ENCODE measurements at places on chromosomes 13 and 19.

GRCh38 chr13:59301174-59301567, 862.6 kb downstream of the DIAPH3 start:
- no peak for DNase-seq

DNA sequence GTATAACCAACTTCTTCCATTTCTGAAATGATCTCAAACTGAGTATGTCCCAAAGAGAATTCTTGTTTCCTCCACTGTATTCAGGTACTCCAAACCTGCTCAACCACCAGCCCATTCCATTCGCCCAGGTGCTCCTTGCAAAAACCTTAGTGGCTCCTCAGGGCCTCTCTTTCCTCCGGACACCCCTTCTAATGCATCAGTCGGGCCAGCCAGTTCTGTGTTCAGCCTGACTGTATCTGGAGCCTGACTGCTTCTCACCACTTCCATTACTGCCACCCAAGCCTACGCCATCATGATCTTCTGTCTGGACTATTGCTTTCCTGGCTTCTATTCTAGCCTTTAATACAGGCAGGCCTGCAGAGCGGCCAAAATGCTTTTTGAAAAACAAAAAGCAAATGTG, 1.5 kb downstream of the PHF11 start:
- DNase-seq: no peak

- no peak for DNase-seq
These were observed 24.6 kb upstream of the F7 start for GRCh38 chr13:113080901-113081521.

- no peak for DNase-seq
These were observed 35.8 kb upstream of the GRTP1 start for GRCh38 chr13:113399755-113400149.

GRCh38 chr13:99071666-99072065, 93.8 kb upstream of the DOCK9 start:
- DNase-seq: no peak

DNA sequence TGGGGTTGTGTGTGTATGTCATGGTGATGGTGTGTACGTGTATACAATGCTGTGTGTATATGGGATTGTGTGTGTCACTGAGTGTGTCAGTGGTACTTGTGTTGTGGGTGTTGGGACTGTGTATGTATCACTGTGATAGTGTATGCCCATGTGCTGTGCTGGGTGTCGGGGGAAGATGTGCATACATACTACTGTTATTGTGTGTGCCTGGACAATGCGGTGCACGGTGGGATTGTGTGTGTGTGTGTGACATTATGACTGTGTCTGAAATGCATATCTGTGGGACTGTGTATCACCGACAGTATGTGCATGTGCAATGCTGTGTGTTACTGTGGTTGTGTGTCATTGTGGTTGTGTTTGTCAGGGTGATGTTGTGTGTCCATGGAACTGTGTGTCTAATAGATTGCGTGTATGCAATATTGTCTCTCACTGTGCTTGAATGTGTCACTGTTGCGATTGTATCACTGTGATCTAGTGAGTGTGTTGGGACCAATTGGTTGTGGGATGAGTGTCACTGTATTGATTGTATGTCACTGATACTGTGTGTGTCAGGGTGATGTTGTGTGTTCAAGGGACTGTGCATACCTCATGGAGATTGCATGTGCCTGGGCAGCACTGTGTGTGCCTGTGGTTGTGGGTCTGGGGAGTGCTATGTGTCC, 11.0 kb upstream of the BBC3 start:
- DNase-seq: no peak

DNA sequence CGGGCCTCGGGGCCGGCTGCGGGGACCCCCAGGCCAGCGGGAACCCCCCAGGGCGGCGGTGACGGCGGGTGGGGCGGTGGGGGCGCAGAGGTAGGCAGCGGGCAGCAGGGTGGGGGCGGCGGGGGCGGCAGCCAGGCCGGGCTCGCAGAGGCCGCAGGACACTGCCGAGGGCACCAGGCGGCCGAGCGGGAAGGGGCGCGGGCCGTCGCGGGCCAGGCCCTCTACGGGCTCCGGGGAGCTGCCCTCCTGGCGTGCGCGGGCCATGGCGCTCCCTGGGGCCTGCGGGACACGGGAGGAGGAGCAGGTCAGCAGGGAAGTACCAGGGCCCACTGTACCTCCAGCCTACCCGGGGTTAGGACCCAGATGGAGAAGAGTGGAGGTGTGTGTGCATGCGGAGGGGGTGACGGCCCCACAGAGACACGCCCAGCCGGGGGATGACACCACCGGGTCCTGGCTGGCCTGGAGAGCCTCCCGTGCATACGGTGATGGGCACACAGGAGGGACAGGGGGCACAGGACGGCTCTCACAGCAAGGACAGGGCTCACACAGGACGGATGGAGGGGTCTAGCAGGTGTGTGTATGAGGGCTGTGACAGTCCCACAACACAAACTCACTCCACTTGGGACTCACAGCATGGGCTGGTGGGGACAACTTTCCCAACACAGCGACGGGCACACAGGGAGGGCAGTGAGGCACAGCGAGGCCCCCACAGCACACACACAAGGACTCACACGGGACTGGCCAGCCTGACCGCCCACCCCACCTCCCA, 2.6 kb downstream of the BBC3 start:
- DNase-seq: peak; percentile 34

DNA sequence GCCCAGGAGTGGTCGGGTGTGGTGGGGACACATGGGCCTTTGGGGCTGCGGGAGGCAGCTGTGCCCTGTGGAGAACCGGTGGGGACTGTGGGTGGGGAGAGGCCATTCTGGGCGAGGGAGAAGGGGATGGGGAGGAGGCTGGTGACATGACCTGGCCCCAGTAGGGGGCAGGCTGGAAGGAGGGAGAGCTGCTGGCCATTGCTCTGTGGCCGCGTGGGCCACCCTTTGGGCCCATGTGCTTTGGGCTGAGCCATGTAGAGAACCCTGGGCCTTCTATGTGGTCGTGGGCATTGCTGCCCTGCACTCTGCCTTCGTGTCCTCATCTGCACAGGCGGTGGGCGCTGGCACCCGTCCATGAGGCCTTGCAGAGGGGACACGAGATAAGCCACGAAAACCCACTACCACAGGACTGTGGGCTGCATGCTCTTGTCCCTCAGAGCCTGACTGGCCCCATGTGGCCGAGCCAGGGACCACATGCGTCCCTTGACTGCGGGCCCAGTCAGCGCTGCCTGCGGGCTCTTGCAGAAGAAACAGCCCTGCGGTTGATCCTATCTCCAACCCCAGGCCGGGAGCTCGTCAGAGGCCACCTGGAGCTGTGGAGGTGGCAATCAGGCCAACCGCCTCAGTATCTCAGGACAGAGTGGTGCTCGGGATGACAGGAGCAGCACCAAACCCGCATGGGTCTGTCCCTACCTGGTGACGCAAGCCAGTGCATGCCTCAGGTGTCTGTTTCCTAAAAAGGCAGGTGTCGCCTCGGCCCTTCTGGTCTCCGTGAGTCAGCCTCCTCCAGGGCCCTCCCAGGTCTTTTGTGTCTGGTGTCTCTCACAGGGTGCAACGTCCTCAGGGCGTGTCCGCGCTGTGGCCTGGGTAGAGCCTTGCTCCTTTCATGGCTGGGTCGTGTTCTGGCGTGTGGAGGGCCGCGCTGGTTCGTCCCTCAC, 14.3 kb downstream of the FZR1 start:
- DNase-seq: no peak

GRCh38 chr19:9782338-9782737, 13.8 kb upstream of the ZNF846 start:
- no peak for DNase-seq

DNA sequence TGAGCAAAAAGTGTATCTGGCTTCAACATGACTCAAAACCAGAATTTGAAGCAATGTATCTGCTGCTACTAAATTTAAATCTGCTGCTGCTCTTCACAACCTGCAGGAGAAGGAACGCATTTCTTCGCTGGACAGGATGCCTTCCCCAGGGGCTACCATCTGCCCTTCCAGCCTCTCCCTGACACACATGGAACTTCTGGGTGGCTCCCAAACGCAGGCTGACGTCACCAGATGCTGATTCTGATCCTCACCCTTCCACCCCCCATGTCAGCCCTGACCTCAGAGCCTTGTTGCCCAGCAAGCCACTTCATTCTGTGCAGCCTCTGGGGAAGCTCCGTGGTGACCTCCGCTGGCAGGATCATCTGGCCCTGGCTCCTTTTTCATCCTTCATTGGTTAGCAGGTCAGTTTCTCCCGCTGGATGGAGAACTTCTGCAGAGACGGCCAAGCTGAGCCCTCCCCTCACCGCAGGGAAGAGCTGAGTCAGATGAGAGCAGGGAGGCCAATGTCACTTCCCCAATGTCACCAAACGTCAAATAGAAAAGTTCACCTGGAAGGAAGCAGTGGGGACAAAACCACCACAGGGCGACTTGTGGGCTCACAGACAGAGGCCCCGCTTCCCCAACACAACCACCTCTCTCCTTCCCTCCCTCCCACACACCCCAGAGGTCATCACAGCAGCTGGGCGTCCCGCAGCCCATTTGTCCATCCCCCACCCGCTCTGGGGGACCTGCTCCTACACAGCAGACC, 14.0 kb upstream of the RAB20 start:
- DNase-seq: peak; percentile 61

- peak; percentile 47 for DNase-seq
These were observed 319.5 kb upstream of the OBI1 start for GRCh38 chr13:78978381-78978998.

DNA sequence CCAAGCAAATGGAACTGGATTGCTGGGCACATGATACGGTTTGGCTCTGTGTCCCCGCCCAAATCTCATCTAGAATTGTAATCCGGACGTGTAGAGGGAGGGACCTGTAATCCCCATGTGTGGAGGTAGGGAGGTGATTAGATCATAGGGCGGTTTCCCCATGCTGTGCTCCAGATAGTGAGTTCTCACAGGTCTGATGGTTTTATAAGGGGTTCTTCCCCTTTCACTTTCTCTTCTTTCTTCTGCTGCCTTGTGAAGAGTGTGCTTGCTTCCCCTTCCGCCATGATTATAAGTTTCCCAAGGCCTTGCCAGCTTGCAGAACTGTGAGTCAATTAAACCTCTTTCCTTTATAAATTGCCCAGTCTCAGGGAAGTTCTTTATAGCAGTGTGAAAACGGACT, 32.6 kb upstream of the MTIF3 start:
- no peak for DNase-seq

DNA sequence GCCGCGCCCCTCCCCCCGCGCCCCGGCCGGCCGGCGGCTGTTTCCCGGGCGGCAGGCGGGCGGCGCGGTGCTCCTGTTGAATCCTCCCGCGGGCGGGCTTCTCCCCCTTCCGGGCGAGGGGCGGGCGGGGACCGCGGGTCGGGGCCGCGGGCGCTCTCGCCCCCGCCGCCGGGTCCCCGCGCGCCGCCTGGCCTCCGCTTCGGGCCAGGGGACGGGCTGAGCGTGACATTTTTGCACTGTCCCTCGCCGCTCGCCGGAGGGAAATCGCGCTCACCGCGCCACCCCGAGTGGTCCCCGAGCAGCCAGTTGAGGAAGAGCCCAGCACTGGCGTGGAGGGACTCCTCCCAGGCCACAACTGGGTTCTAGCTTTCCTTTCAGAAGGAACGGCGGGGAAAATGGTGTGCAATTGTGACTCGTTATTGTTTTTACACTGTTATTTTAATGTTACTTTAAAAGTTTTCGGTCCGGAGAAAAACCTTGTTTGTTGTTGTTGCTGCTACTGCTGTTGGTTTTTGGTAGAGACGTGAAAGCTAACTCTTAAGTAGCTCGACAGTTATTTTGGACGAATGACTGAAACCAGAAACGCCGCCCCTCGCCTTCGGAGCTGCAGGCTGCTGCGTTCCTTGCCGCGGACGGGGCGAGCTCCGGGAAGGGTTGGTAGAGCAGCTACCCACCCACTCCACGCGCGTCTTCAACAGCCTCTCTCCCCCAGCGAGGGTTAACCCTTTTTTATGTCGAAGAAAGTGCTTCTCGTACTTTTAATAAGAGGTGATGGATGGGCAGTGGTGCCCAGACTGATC, 959 bp downstream of the PDS5B start:
- DNase-seq: peak; percentile 74

DNA sequence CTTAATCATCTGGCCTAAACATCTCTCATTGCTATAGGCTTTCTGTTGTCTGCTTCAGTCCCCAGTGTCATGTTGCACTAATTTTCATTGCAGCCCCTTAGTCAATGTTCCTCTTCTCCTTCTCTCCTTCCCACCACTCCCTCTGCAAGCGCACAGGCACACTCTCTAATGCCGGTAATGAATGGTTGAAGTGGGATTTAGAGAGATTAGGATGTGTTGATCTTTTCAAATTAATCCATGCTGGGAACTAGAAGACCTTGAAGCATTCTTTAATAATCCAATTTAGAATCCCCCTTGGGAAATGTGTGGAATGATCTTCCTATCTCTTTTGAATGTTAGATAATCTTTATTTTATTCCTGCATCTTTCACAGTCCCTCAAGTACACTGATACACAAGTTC, 33.2 kb upstream of the NDFIP2 start:
- no peak for DNase-seq

DNA sequence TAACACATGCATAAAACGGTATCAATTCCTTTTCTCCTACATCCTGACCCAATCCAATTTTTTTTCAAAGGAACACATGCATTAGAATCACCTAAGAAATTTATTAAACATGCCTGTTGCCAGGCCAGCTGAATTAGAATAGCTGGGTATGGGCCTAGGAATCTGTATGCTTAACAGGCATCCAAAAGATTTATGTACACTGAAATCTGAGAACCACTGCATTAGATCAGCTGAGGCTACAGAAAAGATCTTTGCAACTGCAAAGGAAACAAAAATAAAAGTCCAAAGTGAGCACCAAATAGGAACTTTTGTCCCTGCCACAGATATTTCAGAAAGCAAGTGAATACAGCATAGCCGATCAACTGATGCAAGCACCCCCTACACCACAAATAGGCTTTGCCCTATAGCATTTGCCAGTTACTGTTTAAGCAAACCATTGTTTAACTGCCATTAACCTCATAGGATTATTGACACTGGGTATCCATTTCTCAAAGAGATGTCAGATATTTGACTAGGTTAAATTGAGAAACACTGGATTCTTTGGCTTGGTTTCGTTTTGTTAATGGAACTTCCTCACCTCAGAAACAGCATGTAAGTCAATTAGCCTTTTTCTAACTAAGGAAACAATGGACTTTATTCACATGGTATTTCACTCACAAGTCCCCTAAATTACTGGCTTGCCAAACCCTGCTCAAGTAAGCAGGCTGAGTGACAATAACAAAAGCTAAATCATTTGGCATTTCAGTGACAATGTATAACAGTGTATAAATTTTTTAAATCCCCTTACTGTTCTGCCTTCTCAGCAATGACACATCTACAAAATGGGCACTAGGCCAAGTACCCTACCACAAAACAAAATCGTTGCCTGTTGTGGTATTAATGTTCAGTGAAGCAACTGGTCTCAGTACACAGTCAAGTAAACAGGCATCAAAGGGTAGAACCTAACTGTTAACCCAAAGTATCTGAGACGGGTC, 67.8 kb downstream of the SUCLA2 start:
- no peak for DNase-seq

GRCh38 chr19:2962018-2962670, 15.2 kb upstream of the TLE6 start:
- peak; percentile 63 for DNase-seq

DNA sequence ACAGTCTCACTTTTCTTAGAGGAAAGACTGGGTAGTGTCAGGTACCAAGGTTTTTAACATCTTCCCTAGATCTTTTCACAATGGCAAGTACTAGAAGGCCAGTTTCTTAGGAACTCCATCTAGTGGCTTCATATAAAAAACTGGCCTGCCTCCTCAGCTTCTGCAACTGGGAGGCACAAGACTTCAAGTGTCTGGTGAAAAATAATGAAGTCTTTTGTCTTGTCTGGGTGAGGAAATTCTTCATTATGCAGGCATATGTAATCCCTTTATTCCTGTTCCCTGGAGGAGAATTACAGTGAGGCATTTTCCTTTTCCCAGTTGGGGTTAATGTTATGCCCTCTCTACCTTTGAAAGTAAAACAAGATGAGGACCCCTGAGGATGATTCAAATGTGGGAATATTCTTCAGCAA, 300.5 kb downstream of the NALCN start:
- DNase-seq: no peak

- no peak for DNase-seq
These were observed 9.6 kb downstream of the TINCR start for GRCh38 chr19:5558101-5558621.

Measured in AG20443 (cell line).